Peyer's patch (tissue), 4 donors: ENCODE measurements at places on chromosomes 1 and 21. TPM values are rescaled to one million over a fixed set of nuclear protein-coding genes. Genes with fewer than 3 reads are reported as not detected.

PTPN22 gene
- total RNA-seq: 11.4 TPM

- H3K4me3 ChIP-seq: no peak overlapping the region
- no peaks in the 10 kb centered on the region for H3K36me3 ChIP-seq
- H3K27ac ChIP-seq: no peak overlapping the region
- no peaks in the 10 kb centered on the region for H3K4me1 ChIP-seq
- DNase-seq: no peak
Measured at GRCh38 chr1:10962483-10962882, 50.0 kb upstream of the TARDBP start.

DLGAP3 gene
- total RNA-seq: not detected

NBPF6 gene
- 0.76 TPM for total RNA-seq

RIPK4 gene
- total RNA-seq: 62.5 TPM

DNA sequence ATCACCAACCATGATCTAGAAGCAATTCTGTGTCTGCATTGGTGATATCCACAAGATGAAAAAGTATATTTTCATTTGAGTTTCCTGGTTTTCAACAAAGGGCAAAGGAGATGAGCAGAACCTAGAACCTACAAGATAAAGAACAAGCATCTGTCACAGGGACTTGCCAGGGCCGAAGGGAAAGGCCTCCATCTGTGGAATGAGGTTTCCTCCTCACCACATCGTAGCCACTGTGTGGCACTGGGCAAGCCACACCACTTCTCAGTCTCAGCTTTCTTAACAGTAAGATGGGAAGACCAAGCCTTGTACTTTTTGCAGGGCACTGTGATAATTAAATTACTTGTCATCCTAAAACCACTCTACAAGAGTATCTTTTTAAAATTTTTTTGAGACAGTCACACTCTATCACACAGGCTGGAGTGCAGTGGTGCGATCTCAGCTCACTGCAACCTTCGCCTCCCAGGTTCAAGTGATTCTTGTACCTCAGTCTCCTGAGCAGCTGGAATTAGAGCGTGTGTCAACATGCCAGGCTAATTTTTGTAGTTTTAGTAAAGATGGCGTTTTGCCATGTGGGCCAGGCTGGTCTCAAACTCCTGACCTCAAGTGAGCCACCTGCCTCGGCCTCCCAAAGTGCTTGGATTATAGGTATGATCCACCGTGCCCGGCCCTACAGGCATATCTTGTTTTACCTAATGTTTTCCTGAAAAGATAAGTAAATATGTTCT is 45.8 kb downstream of the ARHGEF11 start:
- DNase-seq: no peak
- no peaks in the 10 kb centered on the region for H3K27me3 ChIP-seq
- H3K4me3 ChIP-seq: no peak overlapping the region
- no peaks in the 10 kb centered on the region for H3K36me3 ChIP-seq

GRCh38 chr1:200115532-200115931 is 88.0 kb downstream of the NR5A2 start:
- H3K4me3 ChIP-seq: no peak overlapping the region
- no peaks in the 10 kb centered on the region for H3K27me3 ChIP-seq
- no peaks in the 10 kb centered on the region for H3K36me3 ChIP-seq
- no peak overlapping the region for H3K27ac ChIP-seq

DNA sequence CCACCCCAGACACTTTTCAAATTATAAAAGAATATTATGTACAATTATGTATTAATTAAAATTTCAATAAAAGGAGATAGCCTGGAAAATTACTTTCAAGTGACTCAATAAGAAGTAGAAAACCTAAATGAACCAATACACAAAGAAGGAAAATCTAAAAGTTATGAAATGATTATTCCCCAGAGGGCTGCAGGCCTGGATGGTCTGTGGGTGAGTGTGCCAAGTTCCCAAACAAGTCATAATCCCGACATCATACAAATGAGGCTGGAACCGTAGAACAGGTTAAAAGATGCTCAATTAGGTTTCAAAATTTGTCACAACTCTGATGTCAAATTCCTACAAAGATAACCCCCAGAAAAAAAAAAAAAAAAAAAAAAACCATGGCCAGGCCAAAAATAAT is 12.7 kb downstream of the SPATC1L start:
- peak; percentile 13 for DNase-seq
- no peaks in the 10 kb centered on the region for H3K36me3 ChIP-seq
- no peaks in the 10 kb centered on the region for H3K27me3 ChIP-seq
- H3K4me3 ChIP-seq: no peak overlapping the region
- H3K4me1 ChIP-seq: no peaks in the 10 kb centered on the region

TUT4 gene
- total RNA-seq: 22.1 TPM

AMY2B gene
- total RNA-seq: 20.3 TPM

DNA sequence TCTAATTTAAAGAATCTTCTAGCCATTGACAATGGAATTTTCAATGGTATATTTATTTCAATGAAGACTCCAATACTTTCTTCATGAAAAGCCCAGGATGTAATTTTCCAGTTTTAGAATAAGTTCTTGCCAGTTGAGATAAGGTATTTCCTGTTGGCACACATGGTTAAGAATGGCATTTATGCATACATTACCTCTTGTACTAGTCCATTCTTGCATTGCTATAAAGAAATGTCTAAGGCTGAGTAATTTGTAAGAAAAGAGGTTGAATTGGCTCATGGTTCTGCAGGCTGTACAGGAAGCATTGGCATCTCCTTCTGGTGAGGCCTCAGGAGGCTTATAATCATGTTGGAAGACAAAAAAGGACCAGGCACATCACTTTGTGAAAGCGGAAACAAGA is 1179.6 kb downstream of the AMY1C start:
- no peak overlapping the region for H3K27ac ChIP-seq
- no peak overlapping the region for H3K4me3 ChIP-seq
- no peaks in the 10 kb centered on the region for H3K36me3 ChIP-seq
- DNase-seq: no peak
- no peaks in the 10 kb centered on the region for H3K4me1 ChIP-seq

PPP1R12B gene
- total RNA-seq: 131 TPM

- no peaks in the 10 kb centered on the region for H3K27me3 ChIP-seq
- H3K36me3 ChIP-seq: no peaks in the 10 kb centered on the region
- no peak overlapping the region for H3K27ac ChIP-seq
- no peak for DNase-seq
Measured at GRCh38 chr1:18010945-18011344, 96.7 kb upstream of the IGSF21 start.

DNA sequence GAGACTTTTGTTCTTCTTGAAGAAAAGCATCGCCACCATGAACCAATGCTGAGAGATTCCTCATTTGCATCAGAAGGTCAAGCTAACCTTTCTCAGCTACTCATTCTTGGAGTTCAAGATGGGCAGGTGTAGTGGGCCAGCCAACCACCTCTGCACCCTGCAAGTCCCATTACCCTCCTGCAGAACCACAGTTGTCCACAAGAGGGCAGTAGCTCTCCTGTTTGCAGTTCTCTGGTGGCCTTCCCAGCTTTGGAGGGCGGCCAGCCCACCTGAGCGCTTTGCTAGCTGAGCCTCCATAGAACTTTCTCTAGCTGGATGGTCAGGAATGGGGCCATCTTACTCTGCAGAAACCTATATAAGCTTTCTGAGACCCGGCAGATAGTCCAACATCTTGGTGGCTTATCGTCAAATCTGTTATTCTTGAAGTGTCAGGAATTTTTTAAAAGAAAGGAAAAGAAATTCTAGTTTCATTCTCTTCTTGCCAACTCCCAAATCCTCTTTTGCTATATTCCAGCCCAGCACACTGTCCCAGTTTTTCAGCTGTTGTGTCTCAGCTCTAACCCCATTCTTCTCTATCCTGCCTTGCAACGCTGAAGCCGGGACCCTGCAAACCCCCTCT is 11.0 kb upstream of the LMX1A start:
- DNase-seq: peak; percentile 93
- H3K4me1 ChIP-seq: no peaks in the 10 kb centered on the region
- no peak overlapping the region for H3K27ac ChIP-seq
- no peak overlapping the region for H3K4me3 ChIP-seq
- no peaks in the 10 kb centered on the region for H3K36me3 ChIP-seq

- no peaks in the 10 kb centered on the region for H3K36me3 ChIP-seq
- no peak for DNase-seq
- no peak within 1 kb of the TSS for H3K4me3 ChIP-seq
- H3K4me1 ChIP-seq: no peaks in the 10 kb centered on the region
- H3K27ac ChIP-seq: no peak within 1 kb of the TSS
Measured at GRCh38 chr1:34759503-34760357, at the start of gene GJB4. TSS of gene GJB4 (plus strand) at chr1:34759740. CDS start at chr1:34761255, 1,515 bp downstream.

CNR2 gene
- total RNA-seq: 0.66 TPM

GRCh38 chr1:203711251-203712007 is 53.6 kb upstream of the LAX1 start:
- H3K27me3 ChIP-seq: no peaks in the 10 kb centered on the region
- DNase-seq: no peak
- no peaks in the 10 kb centered on the region for H3K36me3 ChIP-seq
- H3K27ac ChIP-seq: no peak overlapping the region

- H3K4me3 ChIP-seq: no peak overlapping the region
- H3K27ac ChIP-seq: no peak overlapping the region
- no peak for DNase-seq
- H3K36me3 ChIP-seq: no peaks in the 10 kb centered on the region
Measured at GRCh38 chr1:77371396-77371795, 89.6 kb downstream of the AK5 start.

DNA sequence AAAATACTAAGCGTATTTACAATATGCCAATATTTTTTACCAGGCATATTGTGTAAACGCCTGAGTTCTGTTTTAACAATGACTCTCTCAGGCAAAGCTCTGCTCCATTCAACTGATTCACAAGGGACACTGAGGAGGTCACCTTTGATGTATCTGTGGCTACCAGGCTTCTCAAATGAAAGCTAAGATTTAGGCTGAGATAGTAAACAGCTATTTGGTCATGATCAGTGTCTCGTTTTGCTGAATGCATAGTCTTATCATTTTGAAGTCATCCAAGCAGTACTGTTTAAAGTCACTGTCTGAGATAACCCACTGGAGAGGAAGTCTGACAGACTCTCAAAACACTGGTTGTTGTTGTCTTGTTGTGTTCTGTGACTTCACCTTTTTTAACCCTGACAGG is 13.7 kb upstream of the PLPPR5 start:
- no peak for DNase-seq
- H3K36me3 ChIP-seq: no peaks in the 10 kb centered on the region
- no peaks in the 10 kb centered on the region for H3K4me1 ChIP-seq
- no peak overlapping the region for H3K27ac ChIP-seq

DNA sequence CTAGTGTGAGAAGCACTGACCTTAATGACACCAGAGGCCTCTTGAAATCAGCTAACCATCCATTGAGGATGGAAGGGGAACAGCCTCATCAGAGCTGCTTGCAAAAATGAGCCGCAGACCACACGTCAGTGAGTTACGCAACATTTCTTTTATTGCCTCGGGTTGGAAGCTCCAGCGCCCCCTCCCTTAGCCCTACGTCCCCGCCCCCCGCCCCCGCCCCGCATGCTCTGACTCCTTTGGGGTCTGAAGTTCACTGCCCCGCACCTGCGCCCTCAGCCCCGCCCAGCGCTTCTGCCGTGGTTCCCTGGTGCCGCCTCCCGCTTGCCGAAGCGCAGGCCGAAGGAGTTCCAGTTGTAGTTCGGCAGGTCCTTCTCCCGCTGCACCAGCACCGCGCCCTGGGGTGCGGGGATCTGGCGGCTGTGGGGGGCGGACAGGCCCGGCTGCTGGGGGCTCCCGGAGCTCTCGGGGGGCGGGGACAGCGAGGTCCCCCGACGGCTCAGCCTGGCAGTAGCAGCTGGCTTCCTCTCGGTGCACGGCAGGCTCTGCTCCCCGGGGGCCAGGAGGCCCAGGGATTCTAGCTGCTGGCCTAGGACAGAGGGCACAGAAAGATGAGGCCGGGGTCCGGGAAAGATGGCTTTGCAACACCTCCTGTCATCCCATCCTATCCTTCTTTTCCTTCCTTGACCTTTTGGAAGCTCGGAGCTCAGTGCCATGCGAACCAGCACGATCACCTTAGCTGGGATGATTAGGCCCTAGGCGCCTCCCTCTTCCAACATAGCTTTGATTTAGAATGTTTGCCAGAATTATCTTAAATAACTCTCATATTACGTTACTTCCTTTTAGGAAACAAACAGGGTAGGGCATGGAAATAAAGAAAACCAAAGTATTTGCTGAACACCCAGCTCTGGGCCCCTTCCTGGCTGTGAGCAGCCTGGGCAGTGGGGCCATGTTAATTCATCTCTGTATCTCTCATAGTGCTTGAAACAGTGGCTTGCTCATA is 5.8 kb downstream of the KISS1 start:
- no peaks in the 10 kb centered on the region for H3K4me1 ChIP-seq
- no peaks in the 10 kb centered on the region for H3K36me3 ChIP-seq
- peak overlapping the region; percentile 50 for H3K27ac ChIP-seq
- no peaks in the 10 kb centered on the region for H3K27me3 ChIP-seq
- peak overlapping the region; percentile 34 for H3K4me3 ChIP-seq

- no peak overlapping the region for H3K4me3 ChIP-seq
- no peaks in the 10 kb centered on the region for H3K27me3 ChIP-seq
- no peaks in the 10 kb centered on the region for H3K36me3 ChIP-seq
- H3K4me1 ChIP-seq: no peaks in the 10 kb centered on the region
- no peak overlapping the region for H3K27ac ChIP-seq
- DNase-seq: no peak
Measured at GRCh38 chr1:62043154-62043553, 151.5 kb upstream of the L1TD1 start.

GRCh38 chr1:171743081-171743870 is 1.4 kb upstream of the VAMP4 start:
- no peaks in the 10 kb centered on the region for H3K36me3 ChIP-seq
- H3K4me1 ChIP-seq: no peaks in the 10 kb centered on the region
- H3K4me3 ChIP-seq: peak overlapping the region; percentile 81
- no peak for DNase-seq
- H3K27ac ChIP-seq: peak overlapping the region; percentile 93

- H3K27ac ChIP-seq: no peak overlapping the region
- H3K36me3 ChIP-seq: no peaks in the 10 kb centered on the region
- no peaks in the 10 kb centered on the region for H3K4me1 ChIP-seq
- no peak overlapping the region for H3K4me3 ChIP-seq
Measured at GRCh38 chr21:26939601-26940111, 27.2 kb downstream of the ADAMTS5 start.

DNA sequence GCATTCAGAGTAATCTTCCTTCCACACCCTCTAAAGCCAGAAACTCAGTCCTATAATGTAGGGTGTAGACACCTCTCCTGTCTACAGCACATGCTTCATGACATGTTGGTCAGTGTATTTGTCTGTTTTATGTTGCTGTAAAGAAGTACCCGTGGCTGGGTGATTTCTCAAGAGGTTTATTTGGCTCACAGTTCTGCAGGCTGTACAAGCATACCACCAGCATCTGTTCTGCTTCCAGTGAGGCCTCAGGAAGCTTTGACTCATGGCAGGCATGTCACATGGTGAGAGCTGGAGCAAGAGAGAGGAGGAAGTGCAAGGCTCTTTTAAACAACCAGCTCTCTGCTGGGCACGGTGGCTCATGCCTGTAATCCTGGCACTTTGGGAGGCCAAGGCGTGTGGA is 12.1 kb downstream of the PLOD1 start:
- H3K27ac ChIP-seq: no peak overlapping the region
- no peaks in the 10 kb centered on the region for H3K36me3 ChIP-seq
- no peaks in the 10 kb centered on the region for H3K4me1 ChIP-seq
- no peak overlapping the region for H3K4me3 ChIP-seq

GUCA2B gene
- 35.5 TPM for total RNA-seq
